ENCODE measurements at places on chromosomes 7 and 10. TPM values are rescaled to one million over a fixed set of nuclear protein-coding genes. Genes with fewer than 3 reads are reported as not detected.

CLIP2 gene
- 11.9 TPM for total RNA-seq

STEAP1B gene
- total RNA-seq: 1.8 TPM

STEAP4 gene
- 2.3 TPM for total RNA-seq

OR2A1 gene
- not detected for total RNA-seq

HNRNPA2B1 gene
- total RNA-seq: 240 TPM

TPST1 gene
- 7.9 TPM for total RNA-seq

INTS1 gene
- 26.0 TPM for total RNA-seq

PHYHIPL gene
- total RNA-seq: 0.10 TPM

COL17A1 gene
- total RNA-seq: not detected

TMEM130 gene
- total RNA-seq: 0.21 TPM

FXYD4 gene
- not detected for total RNA-seq

Measured in mononuclear cell (primary cell).